ENCODE measurements at places on chromosomes 5 and 9.

GRCh38 chr9:132943651-132944293, 644 bp downstream of the TSC1 start:
- DNase-seq, result no peak

GRCh38 chr9:88303721-88304451, 84.4 kb upstream of the SPIN1 start:
- no peak for DNase-seq

- no peak for DNase-seq
Measured at GRCh38 chr9:134059661-134060395, 8.0 kb downstream of the BRD3 start.

DNA sequence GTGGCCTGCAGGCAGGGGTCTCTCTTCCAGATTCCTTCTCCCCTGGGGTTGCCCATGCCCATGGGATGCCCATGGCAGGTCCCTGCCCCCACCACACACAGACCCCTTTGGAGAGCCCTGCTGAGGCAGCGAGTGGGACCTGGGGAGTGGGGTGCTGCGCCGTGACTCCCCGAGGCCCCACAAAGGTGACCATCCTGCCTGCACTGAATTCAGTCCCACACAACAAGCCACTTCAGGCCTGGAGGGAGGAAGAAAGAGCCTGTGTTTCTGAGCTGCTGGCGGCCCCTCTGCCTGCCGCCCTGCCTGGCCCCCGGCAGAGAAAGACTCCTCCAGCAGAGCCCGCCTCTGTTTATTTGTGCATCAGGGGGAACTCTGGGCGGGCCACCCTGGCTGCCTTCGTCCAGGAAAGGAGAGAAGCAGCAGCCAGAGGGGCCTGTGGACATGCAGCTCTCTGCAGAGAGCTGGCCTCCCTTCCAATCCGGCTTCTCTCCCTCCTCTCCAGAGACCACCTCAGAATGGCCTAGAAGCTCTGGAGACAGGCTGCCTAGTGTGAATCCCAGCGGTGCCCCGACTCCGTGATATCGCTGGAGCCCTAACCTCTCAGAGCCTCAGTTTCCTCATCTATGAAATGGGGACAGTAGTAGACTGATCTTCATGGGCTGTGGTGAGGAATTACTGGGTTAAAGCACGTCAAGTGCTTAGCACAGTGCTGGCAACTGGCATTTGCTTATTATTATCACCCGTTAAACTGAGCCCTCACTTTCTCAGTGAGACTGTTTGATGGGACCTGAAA, 72.9 kb downstream of the COL27A1 start:
- DNase-seq, result no peak

DNA sequence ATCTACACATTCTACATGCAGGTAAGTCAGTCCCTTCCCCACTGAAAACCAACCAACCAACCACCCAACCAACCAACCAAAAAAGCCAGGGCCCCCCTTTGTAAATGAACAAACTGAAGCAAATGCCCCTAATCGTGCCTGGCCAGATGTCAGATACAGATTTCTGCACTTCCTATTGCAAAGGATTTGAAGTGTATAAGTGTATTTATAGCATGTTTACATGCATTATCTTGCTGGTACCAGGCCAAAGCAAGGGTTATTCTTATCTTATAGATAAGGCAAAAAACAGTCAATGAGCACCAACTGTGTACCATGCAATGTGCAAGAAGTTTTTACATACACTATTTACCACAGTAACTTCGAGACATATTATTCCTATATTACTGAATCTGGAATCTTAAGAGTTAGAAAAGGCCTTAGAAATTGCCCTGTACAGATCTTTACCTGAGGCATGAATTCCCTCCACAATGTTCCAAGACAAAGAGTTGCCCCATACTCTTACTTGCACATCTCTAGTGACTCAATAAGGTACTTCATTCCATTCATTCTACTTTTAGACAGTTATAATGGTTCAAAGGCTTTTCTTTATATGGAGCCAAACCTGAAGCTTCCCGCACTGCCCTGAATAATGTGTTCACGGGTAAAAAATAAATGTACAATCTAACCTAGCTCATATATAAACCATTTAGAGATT, 51.7 kb upstream of the NR5A1 start:
- DNase-seq, result no peak

- no peak for DNase-seq
Measured at GRCh38 chr5:115806986-115807653, 9.3 kb downstream of the CDO1 start.

- no peak for DNase-seq
Measured at GRCh38 chr5:130050585-130050984, 146.3 kb downstream of the CHSY3 start.

DNA sequence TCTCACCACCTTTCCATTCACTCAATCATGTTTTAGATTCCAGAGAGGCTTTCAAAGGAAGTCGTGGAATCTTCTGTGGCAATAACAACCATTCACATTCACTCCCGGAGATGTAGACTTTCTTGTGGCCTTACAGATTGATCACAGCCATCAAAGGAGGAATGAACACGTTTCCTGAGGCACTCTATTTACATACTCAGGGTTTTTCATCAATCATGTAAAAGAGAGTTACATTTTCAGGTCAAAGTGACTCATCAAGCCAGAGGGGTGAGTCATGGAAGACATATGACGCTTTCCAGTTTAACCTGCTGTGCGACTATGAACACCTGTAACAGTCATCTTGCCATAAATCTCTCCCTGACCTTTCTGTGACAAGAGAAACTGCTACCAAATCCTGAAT, 39.3 kb upstream of the RAD23B start:
- DNase-seq, result no peak

GRCh38 chr9:135906291-135907005, 898 bp downstream of the CAMSAP1 start:
- DNase-seq, result peak; percentile 16

DNA sequence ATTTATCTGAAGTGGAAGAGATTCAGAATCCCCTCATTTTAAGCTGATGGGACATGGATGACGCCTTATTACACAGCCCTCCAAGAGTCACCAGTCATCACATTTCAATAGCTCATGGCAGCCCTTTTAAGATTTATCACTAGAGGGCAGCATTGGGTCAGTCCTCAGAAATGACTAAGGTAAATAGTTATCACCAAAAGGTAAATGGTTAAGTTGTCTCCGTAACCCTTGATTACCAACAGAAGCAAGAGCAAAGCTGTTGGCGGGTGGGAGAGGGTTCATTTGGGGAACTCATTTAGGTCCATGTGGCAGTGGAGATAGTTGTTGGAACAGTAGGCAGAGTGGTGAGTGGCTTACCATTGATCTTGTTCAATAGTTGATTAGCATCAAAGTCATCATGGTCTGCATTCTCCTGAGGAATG, 12.0 kb upstream of the C9 start:
- DNase-seq, result peak; percentile 1

- DNase-seq, result no peak
Measured at GRCh38 chr5:134374232-134374631, 2.9 kb downstream of the UBE2B start.

GRCh38 chr9:69386651-69387050, 61.6 kb downstream of the ENTREP1 start:
- no peak for DNase-seq

DNA sequence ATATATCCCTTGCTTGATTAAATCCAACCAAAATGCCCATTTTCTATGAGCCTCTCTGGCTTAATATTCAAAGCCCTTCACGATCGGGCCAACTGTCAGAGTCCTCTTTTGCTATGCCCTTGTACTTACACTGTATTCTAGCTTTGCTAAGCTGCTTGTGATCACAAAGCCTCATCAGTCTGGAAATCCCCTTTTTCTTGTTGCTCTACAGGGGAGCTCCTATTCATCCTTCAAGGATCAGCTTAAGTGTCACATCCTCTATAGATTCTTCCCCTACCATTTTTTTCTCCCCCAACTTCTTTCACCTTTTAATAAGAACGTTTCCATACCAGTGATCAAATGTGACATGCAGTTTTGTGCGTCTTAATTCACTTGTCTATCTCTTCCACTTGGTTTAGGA, 450.4 kb upstream of the CHD1 start:
- no peak for DNase-seq

DNA sequence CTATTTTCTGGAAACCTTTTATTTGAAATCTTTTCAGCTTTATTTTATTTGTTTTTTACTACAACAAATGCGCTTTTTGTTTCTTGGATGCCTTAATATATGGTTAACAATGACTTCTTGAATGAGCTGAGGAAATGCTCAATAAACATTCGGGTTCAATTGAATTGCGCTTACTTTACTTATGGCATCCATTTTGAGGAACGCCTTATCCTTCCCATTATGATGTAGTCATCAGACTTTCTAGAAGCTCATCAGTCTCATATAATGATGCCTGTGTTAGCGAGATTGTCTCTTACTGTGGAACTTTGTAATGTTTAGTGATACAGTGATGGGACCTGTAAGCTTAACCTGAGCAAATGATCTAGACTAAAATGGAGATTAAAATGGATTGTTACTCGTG, 916 bp downstream of the SHLD3 start:
- no peak for DNase-seq

GRCh38 chr5:103224118-103224893, 34.3 kb upstream of the MACIR start:
- DNase-seq, result peak; percentile 50

- DNase-seq, result no peak
Measured at GRCh38 chr5:30149526-30149925, 1044.0 kb upstream of the CDH6 start.

- no peak for DNase-seq
Measured at GRCh38 chr5:19917588-19918122, 70.3 kb downstream of the CDH18 start.

- DNase-seq, result peak; percentile 43
Measured at GRCh38 chr5:134113902-134114875, at the start of gene TCF7. Gene TCF7, plus strand, starts transcription at chr5:134114681. Its CDS starts 226 bp downstream, at chr5:134114907.

DNA sequence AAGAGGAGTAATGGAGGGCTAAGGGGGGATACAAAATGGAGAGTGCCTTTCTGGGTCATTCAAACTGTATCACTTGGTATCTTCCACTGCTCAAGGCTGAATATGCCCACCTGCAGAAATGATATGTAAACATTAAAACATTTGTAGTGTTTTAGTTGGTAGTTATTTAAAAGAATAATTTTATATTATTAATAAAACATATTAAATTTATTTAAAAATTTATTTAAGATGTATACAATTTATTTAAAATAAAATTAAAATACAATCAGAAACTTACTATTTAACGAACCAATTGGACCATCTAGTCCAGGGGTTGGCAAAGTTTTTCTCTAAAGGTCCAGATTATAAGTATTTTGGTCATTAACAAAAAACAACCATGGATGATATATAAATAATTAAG, 308.5 kb downstream of the PLK2 start:
- no peak for DNase-seq

- no peak for DNase-seq
Measured at GRCh38 chr5:118033686-118034338, 954.5 kb downstream of the DTWD2 start.

DNA sequence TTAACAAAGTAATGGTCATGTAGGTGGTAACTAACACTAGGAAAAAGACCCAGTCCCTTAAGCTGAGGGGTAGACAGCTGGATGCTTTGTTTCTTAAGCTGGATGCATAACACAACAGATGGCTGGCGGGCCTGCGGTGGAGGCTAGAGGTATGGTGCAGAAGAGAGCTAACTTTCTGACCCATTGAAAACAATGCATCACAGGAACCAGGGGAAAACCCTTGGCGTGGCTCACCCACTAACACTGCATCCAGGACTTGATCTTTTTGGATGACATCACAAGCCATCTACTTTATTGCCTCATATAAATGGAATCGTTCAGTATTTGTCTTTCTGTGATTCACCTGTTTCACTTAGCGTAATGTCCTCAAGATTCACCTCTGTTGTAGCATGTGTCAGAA, 138.7 kb downstream of the AUH start:
- no peak for DNase-seq

- DNase-seq, result no peak
Measured at GRCh38 chr5:17735761-17736160, 101.5 kb downstream of the TAF11L14 start.

GRCh38 chr5:167452136-167452535, 839.3 kb upstream of the WWC1 start:
- DNase-seq, result no peak

GRCh38 chr9:27939186-27939585, 365.9 kb upstream of the C9orf72 start:
- no peak for DNase-seq

- DNase-seq, result no peak
Measured at GRCh38 chr9:16010221-16010620, 457.4 kb downstream of the CCDC171 start.

DNA sequence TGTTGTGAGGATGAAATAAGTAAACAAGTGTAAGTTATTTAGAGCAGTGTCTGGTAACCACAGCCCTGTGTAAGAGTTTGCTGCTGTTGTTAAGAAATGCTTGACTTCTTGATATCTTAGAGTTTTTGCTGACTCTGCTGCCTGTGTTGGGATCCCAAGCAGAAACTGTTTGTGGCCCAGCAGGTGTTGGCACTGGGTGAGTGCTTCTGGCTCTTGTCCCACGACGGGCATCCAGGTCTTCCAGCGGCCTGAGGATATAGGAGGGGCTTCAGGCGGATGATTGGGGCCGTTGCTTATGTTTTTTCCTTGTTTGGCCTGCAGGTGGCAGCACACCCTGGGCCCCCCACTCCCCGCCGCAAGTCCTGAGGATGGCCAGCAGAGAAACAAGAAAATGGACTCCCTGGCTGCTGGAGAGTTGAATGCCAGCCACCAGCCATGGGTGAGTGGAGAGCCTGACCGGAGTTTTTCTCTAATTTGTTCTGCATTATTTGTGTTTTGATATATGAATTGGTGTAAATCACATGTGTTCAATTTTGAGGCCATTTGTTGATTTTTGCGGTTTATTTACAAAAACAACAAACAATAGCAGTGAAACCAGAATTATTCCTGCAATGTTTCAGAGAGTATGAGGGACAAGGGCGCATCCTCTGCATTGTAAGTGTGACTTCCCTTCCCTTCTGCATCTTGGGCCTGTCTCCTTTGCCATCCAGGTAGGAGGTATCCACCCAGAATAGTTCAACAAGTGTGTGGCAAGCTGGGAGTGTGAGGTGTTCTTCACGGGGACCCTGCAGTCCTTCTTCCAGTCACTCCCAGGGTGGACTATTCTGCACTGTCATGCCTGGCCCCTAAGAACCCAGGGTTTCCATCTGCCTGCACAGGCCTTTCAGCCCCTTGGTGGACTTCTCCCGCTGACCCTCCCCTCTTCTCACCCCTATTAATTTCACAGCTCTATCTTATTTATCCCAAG, 50.3 kb downstream of the SLC22A5 start:
- peak; percentile 36 for DNase-seq

- DNase-seq, result no peak
Measured at GRCh38 chr9:107907715-107908114, 418.1 kb upstream of the KLF4 start.

DNA sequence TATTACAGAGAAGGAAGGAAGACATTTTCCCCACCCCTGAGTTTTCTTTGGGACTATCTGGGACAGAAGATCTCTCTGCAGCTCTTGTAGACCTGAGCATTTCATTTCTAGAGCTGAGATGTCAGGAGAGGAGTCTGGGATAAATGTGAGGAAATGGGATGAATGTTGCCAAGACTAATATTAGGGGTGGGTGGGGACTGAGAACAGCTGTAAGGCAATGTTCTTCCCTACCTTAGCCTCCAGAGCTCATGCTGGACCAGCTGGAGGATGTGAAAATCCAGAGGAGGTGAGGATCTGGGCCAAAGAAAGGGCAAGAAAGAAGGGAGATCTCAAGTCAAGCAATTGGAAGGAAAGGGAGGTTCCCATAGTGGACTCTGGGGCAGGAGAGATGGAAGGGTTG, 23.1 kb upstream of the FOXD1 start:
- no peak for DNase-seq

- DNase-seq, result peak; percentile 59
Measured at GRCh38 chr5:134289509-134290113, 63.7 kb upstream of the PPP2CA start.

Data from COR-L47 (cell line).